ENCODE measurements at places on chromosomes 3 and 15. TPM values are rescaled to one million over a fixed set of nuclear protein-coding genes. Genes with fewer than 3 reads are reported as not detected.

DNA sequence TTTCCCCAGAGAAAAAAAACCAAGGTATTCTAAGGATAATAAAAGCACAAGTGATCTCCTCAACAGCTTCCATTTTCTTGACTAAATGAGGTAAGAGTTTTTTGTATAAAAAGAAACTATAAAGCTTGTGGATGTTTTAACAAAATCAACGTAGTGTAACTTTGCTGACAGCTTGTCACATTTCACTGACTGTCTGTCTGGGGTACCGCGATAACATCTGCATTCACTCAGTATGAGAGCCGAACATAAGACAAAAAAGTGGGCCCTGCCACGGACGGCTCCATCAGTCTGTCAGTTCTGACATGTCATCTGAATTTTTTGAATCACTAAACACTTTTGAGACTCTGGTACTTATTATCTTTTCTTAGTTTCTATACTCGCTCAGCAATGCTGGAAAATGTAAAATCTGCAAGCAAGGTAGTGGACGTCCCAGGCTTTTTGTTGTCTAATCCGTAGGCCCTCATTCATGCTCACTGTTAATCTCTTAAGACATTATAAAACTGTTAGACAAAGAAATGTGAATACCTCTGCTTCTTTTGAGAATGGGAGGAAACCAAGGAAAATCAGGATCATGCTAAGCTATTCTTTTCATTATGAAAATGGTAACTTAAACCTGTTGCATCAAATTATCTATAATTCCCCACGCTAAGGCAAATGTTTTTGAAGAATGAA lies 307.1 kb downstream of the MECOM start:
- no peak overlapping the region for H3K27ac ChIP-seq
- H3K4me1 ChIP-seq, result no peaks in the 10 kb centered on the region
- no peaks in the 10 kb centered on the region for H3K27me3 ChIP-seq
- DNase-seq, result no peak

DNA sequence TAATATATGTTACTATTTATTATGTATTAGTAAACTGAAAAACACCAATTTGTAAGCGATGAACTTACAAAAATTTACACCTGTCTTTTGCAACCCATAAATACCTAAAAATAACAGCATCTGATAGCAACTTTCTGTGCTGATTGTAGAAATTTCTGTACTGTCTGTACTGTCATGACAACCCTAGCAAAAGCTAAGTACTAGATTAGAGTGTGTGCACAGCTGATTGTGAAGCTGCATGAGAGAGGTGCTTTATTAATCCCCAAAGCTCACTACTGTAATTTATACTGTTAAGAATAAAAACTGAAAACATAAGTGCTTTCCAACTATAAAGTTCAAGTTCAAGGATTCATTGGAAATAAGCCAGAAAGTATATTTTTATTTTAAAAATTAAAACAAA lies 815 bp downstream of the BCL2A1 start:
- no peak overlapping the region for H3K27ac ChIP-seq
- DNase-seq, result no peak
- H3K27me3 ChIP-seq, result no peaks in the 10 kb centered on the region
- no peak overlapping the region for H3K4me3 ChIP-seq
- no peaks in the 10 kb centered on the region for H3K36me3 ChIP-seq

- no peak overlapping the region for H3K27ac ChIP-seq
- no peaks in the 10 kb centered on the region for H3K27me3 ChIP-seq
- DNase-seq, result no peak
- H3K4me1 ChIP-seq, result peaks cover 4% of the 10 kb centered on the region
- no peaks in the 10 kb centered on the region for H3K36me3 ChIP-seq
Observed at GRCh38 chr3:177932750-177933660, 603.2 kb upstream of the KCNMB2 start.

- H3K4me1 ChIP-seq, result peaks cover 12% of the 10 kb centered on the region
- H3K36me3 ChIP-seq, result no peaks in the 10 kb centered on the region
- peak; percentile 82 for DNase-seq
- no peak overlapping the region for H3K4me3 ChIP-seq
- no peak overlapping the region for H3K27ac ChIP-seq
- H3K27me3 ChIP-seq, result no peaks in the 10 kb centered on the region
Observed at GRCh38 chr3:9028134-9028533, 64.9 kb upstream of the RAD18 start.

- H3K4me3 ChIP-seq, result no peak overlapping the region
- no peak overlapping the region for H3K27ac ChIP-seq
- no peaks in the 10 kb centered on the region for H3K4me1 ChIP-seq
Observed at GRCh38 chr3:21859124-21860081, 108.4 kb upstream of the ZNF385D start.

GRCh38 chr3:43919029-43919428 lies 228.3 kb downstream of the ABHD5 start:
- peaks cover 7% of the 10 kb centered on the region for H3K4me1 ChIP-seq
- H3K36me3 ChIP-seq, result no peaks in the 10 kb centered on the region
- H3K27me3 ChIP-seq, result no peaks in the 10 kb centered on the region
- no peak for DNase-seq
- H3K4me3 ChIP-seq, result no peak overlapping the region
- no peak overlapping the region for H3K27ac ChIP-seq

DNA sequence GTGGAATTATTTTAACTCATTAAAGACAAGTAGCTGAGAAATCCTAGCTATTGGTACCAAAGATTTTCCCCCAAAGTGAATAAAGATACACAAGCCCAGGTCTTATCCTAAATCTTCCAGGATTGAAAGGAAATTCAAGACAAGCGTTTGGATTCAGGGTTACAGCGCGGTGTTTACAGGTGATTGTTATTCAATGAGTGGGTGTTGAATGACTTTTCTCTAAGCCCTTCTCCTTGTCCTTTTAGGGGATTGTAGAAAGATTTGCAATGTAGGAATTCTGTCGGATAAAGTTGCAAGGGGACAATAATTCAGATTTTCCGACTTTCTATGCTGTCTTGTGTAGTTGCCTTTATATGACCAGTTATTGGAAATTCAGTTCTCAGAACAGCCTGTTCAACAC lies 57.2 kb downstream of the USP13 start:
- DNase-seq, result no peak
- no peaks in the 10 kb centered on the region for H3K27me3 ChIP-seq
- no peaks in the 10 kb centered on the region for H3K4me1 ChIP-seq
- H3K36me3 ChIP-seq, result no peaks in the 10 kb centered on the region

GRCh38 chr3:170862618-170863374 lies 7.2 kb downstream of the RPL22L1 start:
- peaks cover 14% of the 10 kb centered on the region for H3K36me3 ChIP-seq
- no peak overlapping the region for H3K4me3 ChIP-seq
- H3K4me1 ChIP-seq, result peaks cover 11% of the 10 kb centered on the region
- DNase-seq, result no peak
- H3K27ac ChIP-seq, result no peak overlapping the region

DNA sequence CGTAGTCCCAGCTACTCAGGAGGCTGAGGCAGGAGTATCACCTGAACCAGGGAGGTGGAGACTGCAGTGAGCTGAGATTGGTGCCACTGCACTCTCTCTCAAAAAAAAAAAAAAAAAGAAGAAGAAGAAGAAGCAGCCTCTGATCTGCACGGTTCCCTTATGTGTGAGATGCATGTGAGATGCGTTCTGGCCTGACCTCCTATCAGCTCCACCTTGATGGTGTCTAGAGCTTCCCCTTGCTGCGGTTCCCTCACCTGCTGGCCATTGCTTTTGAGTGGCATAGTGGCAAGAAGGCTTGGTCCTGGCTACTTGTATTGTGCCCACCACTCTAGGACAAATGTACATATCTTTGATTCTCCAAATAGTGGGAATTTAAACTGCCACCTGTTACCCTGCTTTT lies 49.4 kb upstream of the CFAP161 start:
- no peaks in the 10 kb centered on the region for H3K4me1 ChIP-seq
- no peak overlapping the region for H3K4me3 ChIP-seq
- H3K27me3 ChIP-seq, result no peaks in the 10 kb centered on the region
- H3K27ac ChIP-seq, result no peak overlapping the region
- no peak for DNase-seq

DNA sequence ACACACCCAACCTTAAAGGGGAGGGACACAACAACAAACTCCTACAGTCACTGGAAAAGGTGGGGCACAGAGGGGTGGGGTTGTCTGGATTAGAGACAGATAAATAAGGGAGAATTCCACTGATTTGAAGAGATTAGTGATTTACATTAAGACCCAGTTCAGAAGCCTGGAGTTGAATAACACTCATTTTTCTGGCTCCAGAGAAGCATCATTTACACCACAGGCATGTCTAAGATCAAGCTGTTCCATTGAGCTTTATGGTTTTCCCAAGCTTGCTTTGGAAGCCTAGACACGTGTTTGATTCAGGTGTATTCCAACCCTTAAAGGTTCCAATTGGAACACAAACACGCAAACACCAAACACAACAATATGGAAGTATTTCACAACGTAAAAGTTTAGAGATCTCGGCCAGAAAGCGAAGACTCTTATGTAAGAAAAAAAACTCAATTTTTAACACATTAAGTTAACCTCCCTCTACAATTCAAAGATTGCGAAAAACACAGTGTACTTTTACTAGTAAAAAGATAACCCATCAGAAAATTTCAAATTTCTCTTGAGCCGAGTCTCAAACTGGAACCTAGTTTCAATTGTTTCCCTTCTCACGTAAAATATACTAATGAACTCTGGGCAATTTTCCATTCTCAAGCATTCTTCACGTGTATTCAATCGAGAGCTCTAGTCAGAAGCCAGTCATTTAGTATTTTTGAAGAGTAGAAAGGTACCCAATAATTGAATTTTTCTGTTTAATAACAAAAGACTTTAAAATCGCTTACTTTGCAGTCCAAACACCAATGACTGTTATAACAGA lies 2.1 kb downstream of the TRA2B start:
- DNase-seq, result no peak
- peak overlapping the region; percentile 99 for H3K27ac ChIP-seq
- H3K4me3 ChIP-seq, result peak overlapping the region; percentile 87
- peaks cover 52% of the 10 kb centered on the region for H3K4me1 ChIP-seq

- DNase-seq, result no peak
- H3K27ac ChIP-seq, result no peak overlapping the region
- H3K27me3 ChIP-seq, result no peaks in the 10 kb centered on the region
- H3K4me1 ChIP-seq, result no peaks in the 10 kb centered on the region
- H3K36me3 ChIP-seq, result no peaks in the 10 kb centered on the region
- H3K4me3 ChIP-seq, result no peak overlapping the region
Observed at GRCh38 chr15:43251871-43252250, 14.9 kb downstream of the TGM5 start.

GRCh38 chr3:180690061-180690460 lies 10.8 kb upstream of the CCDC39 start:
- no peaks in the 10 kb centered on the region for H3K27me3 ChIP-seq
- no peak overlapping the region for H3K27ac ChIP-seq
- H3K4me1 ChIP-seq, result no peaks in the 10 kb centered on the region
- no peak overlapping the region for H3K4me3 ChIP-seq
- H3K36me3 ChIP-seq, result no peaks in the 10 kb centered on the region
- no peak for DNase-seq

GRCh38 chr15:25674913-25675312 lies 188.2 kb downstream of the ATP10A start:
- no peaks in the 10 kb centered on the region for H3K27me3 ChIP-seq
- no peak overlapping the region for H3K27ac ChIP-seq
- no peak overlapping the region for H3K4me3 ChIP-seq
- H3K36me3 ChIP-seq, result no peaks in the 10 kb centered on the region
- no peaks in the 10 kb centered on the region for H3K4me1 ChIP-seq

GRCh38 chr3:129398803-129399144 lies 29.7 kb downstream of the EFCAB12 start:
- peaks cover 19% of the 10 kb centered on the region for H3K4me1 ChIP-seq
- no peaks in the 10 kb centered on the region for H3K36me3 ChIP-seq
- DNase-seq, result peak; percentile 9
- H3K27ac ChIP-seq, result no peak overlapping the region
- H3K27me3 ChIP-seq, result no peaks in the 10 kb centered on the region

GRCh38 chr3:123491966-123492587 lies 43.2 kb upstream of the ADCY5 start:
- no peaks in the 10 kb centered on the region for H3K4me1 ChIP-seq
- H3K36me3 ChIP-seq, result peaks cover 3% of the 10 kb centered on the region
- no peak overlapping the region for H3K4me3 ChIP-seq
- no peak overlapping the region for H3K27ac ChIP-seq
- no peaks in the 10 kb centered on the region for H3K27me3 ChIP-seq
- DNase-seq, result no peak

DNA sequence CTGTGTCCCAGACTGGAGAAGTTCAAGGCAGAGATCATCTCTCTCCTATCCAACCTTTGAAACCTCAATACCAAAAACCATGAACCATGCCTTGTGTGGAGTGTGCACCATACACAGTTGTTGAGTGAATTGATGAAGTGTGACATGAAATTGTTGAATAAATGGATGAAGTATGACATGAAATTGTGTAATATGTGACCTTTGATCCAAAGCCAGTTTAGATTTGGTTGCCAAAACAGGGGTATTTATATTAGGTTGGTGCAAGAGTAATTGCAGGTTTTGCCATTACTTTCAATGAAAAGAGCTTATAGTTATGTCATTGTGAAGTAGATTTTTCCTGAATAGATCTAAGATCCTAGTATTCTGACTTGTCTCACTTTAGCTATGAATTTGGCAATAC lies 3.1 kb upstream of the MAGI1 start:
- no peaks in the 10 kb centered on the region for H3K27me3 ChIP-seq
- H3K4me1 ChIP-seq, result peaks cover 10% of the 10 kb centered on the region
- H3K4me3 ChIP-seq, result no peak overlapping the region
- DNase-seq, result no peak
- no peaks in the 10 kb centered on the region for H3K36me3 ChIP-seq

- no peaks in the 10 kb centered on the region for H3K27me3 ChIP-seq
- DNase-seq, result no peak
- no peak overlapping the region for H3K27ac ChIP-seq
- no peaks in the 10 kb centered on the region for H3K4me1 ChIP-seq
- no peak overlapping the region for H3K4me3 ChIP-seq
Observed at GRCh38 chr15:56602253-56602652, 131.1 kb downstream of the ZNF280D start.

DNA sequence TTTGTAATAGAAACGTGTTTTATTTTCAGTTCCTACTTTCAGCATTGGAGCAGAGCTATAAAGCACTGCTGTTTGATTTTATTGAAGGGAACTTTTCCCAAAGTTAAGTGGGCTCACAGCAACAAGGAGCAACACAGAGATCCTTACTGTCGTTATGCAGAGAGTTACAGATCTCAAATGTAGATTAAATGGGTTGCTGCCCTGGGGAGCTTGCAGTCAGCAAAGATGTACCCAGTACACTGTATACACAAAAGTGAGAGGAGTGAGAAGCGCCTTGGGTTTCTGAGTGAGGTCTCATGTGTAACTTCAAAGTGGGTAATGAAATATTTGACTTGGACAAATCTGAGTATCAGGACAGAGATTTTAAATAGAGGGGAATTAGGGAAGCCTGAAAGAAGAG lies 47.7 kb downstream of the MED12L start:
- H3K27me3 ChIP-seq, result no peaks in the 10 kb centered on the region
- no peaks in the 10 kb centered on the region for H3K36me3 ChIP-seq
- no peak overlapping the region for H3K4me3 ChIP-seq
- DNase-seq, result no peak

CHRNA7 gene
- 4.4 TPM for total RNA-seq

KIF7 gene
- total RNA-seq, result 2.1 TPM

SAXO2 gene
- 1.3 TPM for total RNA-seq

CHRFAM7A gene
- total RNA-seq, result 3.1 TPM

CYP1A2 gene
- not detected for total RNA-seq

PROS1 gene
- total RNA-seq, result 15.8 TPM

SLC22A13 gene
- not detected for total RNA-seq

GOLGA8M gene
- not detected for total RNA-seq

REC114 gene
- total RNA-seq, result not detected

ADGRG7 gene
- total RNA-seq, result not detected

FAM81A gene
- under 0.01 TPM for total RNA-seq

FOXL2 gene
- not detected for total RNA-seq
